ENCODE measurements at places on chromosomes 5 and 9. TPM values are rescaled to one million over a fixed set of nuclear protein-coding genes. Genes with fewer than 3 reads are reported as not detected.
A peak's percentile ranks its signal among the peaks of the same experiment; 100 is the strongest.

FGD3 gene
- 1.8 TPM for total RNA-seq

IFNA2 gene
- total RNA-seq = not detected

NCS1 gene
- 38.1 TPM for total RNA-seq

ADAMTS2 gene
- 5.9 TPM for total RNA-seq

SH3TC2 gene
- not detected for total RNA-seq

LPAR1 gene
- total RNA-seq = 0.99 TPM

CCL21 gene
- total RNA-seq = not detected

EQTN gene
- not detected for total RNA-seq

TUSC1 gene
- not detected for total RNA-seq

CDC20B gene
- 0.18 TPM for total RNA-seq

PDZD2 gene
- 9.9 TPM for total RNA-seq

IRX4 gene
- total RNA-seq = 3.4 TPM

STK10 gene
- total RNA-seq = 14.6 TPM

GRCh38 chr5:172668594-172669071 is 27.6 kb downstream of the NEURL1B start:
- H3K4me1 ChIP-seq = no peaks in the 10 kb centered on the region
- no peak overlapping the region for H3K4me3 ChIP-seq
- peaks cover 4% of the 10 kb centered on the region for H3K36me3 ChIP-seq
- no peak for DNase-seq

GRCh38 chr5:125005266-125005665 is 258.8 kb upstream of the ZNF608 start:
- H3K27ac ChIP-seq = no peak overlapping the region
- H3K36me3 ChIP-seq = no peaks in the 10 kb centered on the region

DNA sequence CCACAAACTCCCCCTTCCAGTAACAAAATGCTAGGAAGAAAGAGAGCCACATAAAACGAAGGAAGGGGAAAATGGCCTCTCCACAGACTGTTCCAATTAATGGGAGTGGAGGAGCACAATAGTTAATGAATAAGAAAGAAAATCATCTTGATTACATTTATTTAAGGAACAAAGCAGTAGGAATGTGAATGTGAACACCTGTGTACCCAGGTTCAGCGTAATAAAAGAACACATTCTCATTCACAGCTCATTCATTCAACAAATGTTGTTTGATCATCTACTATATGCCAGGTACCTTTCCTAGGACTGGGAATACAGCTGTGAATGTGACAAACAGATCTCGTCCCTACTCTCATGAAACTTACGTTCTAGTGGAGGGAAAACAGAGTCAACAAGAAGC is 35.7 kb downstream of the SIL1 start:
- no peak overlapping the region for H3K4me3 ChIP-seq
- no peak for DNase-seq
- H3K27me3 ChIP-seq = no peaks in the 10 kb centered on the region
- H3K27ac ChIP-seq = no peak overlapping the region
- H3K4me1 ChIP-seq = peaks cover 8% of the 10 kb centered on the region

DNA sequence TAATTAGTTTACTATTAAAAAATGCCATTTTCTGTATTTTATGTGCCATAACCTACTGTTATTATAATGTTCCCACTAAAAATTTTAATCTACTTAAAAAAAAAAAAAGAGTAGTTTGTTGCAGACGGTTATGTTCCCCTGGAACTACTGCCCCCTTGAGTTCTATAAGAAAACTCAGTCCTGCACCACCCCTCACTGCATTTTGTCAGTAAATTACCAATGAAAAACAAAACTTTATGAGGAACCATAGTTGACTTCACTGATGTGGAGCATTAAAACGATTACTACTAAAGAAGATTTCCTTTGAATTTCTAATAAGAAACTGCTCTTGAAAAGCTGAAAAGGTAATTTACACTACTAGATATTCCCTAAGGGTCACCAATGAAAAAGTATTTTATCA is 288.7 kb downstream of the FBXL17 start:
- no peak for DNase-seq
- no peak overlapping the region for H3K27ac ChIP-seq
- H3K36me3 ChIP-seq = no peaks in the 10 kb centered on the region
- H3K27me3 ChIP-seq = no peaks in the 10 kb centered on the region

DNA sequence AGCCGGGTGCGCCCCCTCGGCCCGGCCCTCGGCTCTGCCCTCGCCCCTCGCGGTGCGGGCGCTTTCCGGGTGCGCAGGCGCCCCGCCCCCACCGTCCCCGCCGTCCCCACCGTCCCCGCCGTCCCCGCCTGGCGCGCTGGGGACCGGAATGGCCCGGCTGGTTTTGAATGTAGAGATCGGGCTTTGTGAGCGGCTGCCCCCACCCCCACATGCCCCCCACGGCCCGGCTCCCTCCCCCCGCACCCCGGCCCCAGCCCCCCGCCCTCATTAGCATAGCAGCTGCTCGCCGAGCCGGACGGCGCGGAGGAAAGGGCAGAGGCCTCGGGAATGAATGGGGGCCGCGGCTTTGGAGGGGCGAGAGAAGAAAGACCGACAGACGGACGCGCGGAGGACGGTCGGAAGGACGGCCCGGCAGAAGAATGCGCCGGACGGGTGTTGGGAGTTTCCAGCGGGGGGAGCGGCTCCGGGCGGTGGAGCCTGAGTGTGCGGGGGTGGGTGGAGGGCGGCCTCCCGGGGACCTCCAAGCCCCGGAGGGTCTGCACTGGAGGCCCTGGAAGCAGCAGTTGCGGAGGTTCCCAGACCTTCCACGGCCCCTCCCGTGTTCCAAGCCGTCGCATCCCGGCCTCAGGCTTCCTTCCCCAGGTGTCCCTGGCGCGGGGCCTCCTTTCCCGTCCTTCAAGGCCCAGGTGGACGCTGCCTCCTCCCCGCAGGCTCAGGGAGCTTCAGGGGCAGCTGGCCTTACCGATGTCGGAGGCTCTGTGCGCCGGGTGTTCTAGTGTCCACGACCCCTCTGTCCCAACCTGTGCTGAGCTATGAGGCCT is 6.0 kb downstream of the NRARP start:
- H3K36me3 ChIP-seq = peaks cover 3% of the 10 kb centered on the region
- H3K4me1 ChIP-seq = peaks cover 5% of the 10 kb centered on the region
- H3K27me3 ChIP-seq = peaks cover 5% of the 10 kb centered on the region

GRCh38 chr5:170397059-170397458 is 7.9 kb upstream of the KCNMB1 start:
- peaks cover 5% of the 10 kb centered on the region for H3K36me3 ChIP-seq
- H3K27me3 ChIP-seq = no peaks in the 10 kb centered on the region
- peak; percentile 58 for DNase-seq

GRCh38 chr9:99851500-99851822 is 29.8 kb downstream of the NR4A3 start:
- H3K4me1 ChIP-seq = no peaks in the 10 kb centered on the region
- no peak overlapping the region for H3K4me3 ChIP-seq
- no peak overlapping the region for H3K27ac ChIP-seq
- H3K36me3 ChIP-seq = no peaks in the 10 kb centered on the region
- H3K27me3 ChIP-seq = no peaks in the 10 kb centered on the region

DNA sequence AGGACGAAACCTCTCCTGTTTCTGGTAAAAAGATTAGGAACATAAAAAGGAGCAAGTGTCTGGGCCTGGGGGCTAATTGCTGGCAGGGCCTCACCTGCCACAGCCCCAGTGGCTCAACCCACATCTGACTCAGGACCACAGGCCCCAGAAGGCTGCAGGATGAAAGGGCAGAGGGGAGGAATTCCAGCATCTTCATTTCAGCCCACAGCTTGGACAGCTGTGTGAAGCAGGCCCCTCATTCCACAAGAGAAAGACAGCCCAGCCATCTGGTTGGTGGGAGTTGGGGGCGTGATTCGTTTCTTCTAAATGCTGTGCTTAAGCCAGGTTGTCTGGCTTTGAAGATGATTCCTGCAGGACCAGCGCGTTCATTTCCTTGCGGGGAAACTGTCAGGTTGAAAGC is 29.1 kb downstream of the NKX2-5 start:
- DNase-seq = no peak
- no peaks in the 10 kb centered on the region for H3K4me1 ChIP-seq
- H3K27me3 ChIP-seq = no peaks in the 10 kb centered on the region
- H3K4me3 ChIP-seq = no peak overlapping the region
- H3K27ac ChIP-seq = no peak overlapping the region
- no peaks in the 10 kb centered on the region for H3K36me3 ChIP-seq

- DNase-seq = no peak
- no peaks in the 10 kb centered on the region for H3K27me3 ChIP-seq
- H3K27ac ChIP-seq = no peak overlapping the region
- no peak overlapping the region for H3K4me3 ChIP-seq
Observed at GRCh38 chr5:77407152-77407551, 85.0 kb downstream of the WDR41 start.

DNA sequence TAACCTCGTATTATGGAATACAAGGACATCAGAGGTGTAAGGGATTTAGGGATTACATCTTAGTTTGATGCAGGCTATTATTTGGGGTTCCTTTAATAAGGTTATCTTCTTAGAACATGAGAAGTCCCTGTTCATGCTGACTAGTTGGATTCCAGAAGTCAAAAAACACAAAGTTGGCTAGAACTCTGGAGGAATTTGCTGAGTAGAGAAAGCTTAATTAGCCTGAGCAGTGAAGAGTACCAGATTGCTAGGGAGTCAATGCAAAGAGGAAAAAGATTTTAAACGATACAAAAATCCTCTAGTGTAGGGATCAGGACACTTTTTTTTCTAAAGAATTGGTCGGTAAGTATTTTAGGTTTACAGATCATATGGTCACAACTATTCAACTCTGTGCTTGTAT is 1872.5 kb upstream of the C9orf72 start:
- H3K4me1 ChIP-seq = no peaks in the 10 kb centered on the region
- no peaks in the 10 kb centered on the region for H3K36me3 ChIP-seq
- H3K27ac ChIP-seq = no peak overlapping the region
- no peak for DNase-seq
- H3K27me3 ChIP-seq = no peaks in the 10 kb centered on the region

- no peaks in the 10 kb centered on the region for H3K36me3 ChIP-seq
- H3K4me1 ChIP-seq = no peaks in the 10 kb centered on the region
- no peak for DNase-seq
Observed at GRCh38 chr9:111016016-111016415, 22.3 kb downstream of the LPAR1 start.

DNA sequence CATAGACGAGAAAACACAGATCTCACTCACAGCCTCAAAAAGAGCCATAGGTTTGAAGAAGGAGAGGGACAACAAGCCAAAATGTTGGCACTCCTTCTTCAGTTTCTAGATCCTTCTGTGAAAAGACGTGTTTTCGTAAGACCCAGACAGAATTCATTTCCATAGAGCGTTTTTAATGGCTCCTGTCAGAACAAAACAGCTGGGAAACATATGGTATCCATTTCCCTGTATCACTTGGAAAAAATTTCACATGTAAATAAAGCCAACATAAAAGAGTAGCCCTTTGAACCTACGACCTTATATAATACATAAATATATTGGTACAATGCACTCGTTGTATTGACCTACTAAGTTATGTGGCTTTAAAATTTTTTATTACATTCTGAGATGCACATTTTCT is 108.1 kb downstream of the SNCAIP start:
- H3K27me3 ChIP-seq = no peaks in the 10 kb centered on the region
- H3K36me3 ChIP-seq = no peaks in the 10 kb centered on the region
- H3K4me3 ChIP-seq = no peak overlapping the region
- DNase-seq = no peak
- H3K27ac ChIP-seq = no peak overlapping the region

GRCh38 chr9:91921371-91921770 is 28.7 kb downstream of the ROR2 start:
- H3K4me3 ChIP-seq = no peak overlapping the region
- no peaks in the 10 kb centered on the region for H3K27me3 ChIP-seq
- no peaks in the 10 kb centered on the region for H3K36me3 ChIP-seq
- DNase-seq = peak; percentile 58

DNA sequence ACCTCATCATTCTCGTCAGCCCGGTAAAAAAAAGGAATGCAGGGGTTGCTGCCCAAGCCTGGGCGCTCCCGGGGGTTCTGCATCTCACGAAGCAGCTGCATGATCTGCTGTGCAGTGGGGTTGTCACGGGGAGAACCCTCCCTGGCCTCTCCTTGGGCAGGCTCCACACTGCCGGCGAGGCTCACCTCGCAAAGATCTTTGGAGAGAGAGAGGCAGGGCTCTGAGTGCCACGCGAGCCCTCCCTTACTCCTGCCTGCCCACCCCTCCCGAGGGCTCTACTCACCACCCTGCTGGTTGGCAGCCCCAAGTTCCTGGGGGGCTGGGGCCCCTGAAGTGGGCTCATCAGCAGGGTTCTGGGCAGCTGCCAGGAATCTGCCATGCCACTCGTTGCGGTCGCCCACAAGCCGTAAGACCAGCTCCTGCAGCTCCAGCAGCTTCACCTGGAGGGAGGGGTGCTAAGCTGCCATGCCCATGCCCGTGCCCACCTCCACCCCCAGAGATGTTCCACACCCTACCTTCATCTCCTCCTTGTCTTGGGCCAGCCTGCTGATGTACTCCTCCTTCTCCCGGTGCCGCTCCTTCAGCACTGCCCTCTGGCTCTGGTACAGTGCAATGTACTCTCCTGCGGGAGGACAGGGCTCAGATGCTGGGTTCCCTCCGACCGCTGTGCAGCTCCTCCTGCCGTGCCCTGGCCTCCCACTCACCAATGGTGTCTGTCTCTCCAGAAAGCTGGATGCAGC is 18.6 kb downstream of the GOLGA2 start:
- H3K27ac ChIP-seq = no peak overlapping the region
- H3K36me3 ChIP-seq = peaks cover 42% of the 10 kb centered on the region
- DNase-seq = no peak
- H3K4me1 ChIP-seq = no peaks in the 10 kb centered on the region

DNA sequence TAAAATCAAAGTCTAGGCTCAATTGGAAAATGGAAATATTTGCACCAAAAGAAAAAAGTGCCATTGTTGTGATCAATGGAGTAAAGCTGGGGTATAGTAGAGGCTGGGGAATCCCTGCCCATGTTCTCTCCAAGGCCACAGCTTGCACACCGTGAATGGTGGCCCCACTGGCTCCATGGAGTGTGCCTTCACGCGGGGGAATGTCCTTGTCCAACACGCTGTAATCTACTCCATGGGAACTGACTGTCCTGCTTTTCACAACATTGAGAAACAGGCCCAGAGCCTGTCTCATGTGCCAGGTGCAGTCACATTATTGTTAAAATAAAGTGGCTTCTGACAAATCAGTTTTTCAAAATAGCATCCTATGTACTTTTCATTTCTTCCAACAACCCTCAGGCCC is 33.1 kb upstream of the ITGA2 start:
- no peaks in the 10 kb centered on the region for H3K27me3 ChIP-seq
- no peak overlapping the region for H3K4me3 ChIP-seq
- no peak overlapping the region for H3K27ac ChIP-seq
- no peak for DNase-seq
- H3K4me1 ChIP-seq = no peaks in the 10 kb centered on the region
- no peaks in the 10 kb centered on the region for H3K36me3 ChIP-seq

DNA sequence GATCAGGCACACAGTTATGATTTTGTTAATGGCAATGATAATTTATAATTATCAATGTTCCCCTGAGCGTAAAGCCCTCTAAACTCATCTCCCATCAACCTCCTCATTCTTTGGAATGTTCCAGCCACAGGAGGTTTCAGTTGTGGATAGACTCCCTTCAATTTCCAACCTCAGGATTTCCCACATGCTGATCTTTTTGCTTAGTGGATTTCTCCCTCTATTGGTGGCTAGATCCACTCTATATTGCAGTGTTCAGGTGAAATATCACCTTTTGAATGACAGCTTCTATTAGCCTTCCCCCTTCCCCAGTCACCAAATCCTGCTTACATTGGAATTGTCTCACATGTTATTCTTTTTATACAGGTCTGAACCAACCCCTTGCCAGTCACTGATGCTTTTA is 113.9 kb downstream of the CDH10 start:
- H3K27me3 ChIP-seq = no peaks in the 10 kb centered on the region
- no peak overlapping the region for H3K27ac ChIP-seq
- H3K4me3 ChIP-seq = no peak overlapping the region
- no peak for DNase-seq

Data from H9 (cell line).